Right lung (tissue), 10 donors: ENCODE measurements at places on chromosomes 16 and 17. TPM values are rescaled to one million over a fixed set of nuclear protein-coding genes. Genes with fewer than 3 reads are reported as not detected.

VWA3A gene
- 6.0 TPM for polyA plus RNA-seq

ABCA8 gene
- 142 TPM for polyA plus RNA-seq

CLEC18C gene
- polyA plus RNA-seq = 0.46 TPM

UBE2O gene
- 22.3 TPM for polyA plus RNA-seq

NATD1 gene
- polyA plus RNA-seq = 8.6 TPM

PIGL gene
- 31.9 TPM for polyA plus RNA-seq

ZNF821 gene
- 20.6 TPM for polyA plus RNA-seq

OR2C1 gene
- polyA plus RNA-seq = 0.44 TPM

PIMREG gene
- polyA plus RNA-seq = 67.1 TPM

EVI2B gene
- polyA plus RNA-seq = 3.6 TPM

- no peak for DNase-seq
These were observed 104.2 kb downstream of the ADCY9 start for GRCh38 chr16:4011940-4012629.

GRCh38 chr17:83046448-83047181 lies 32.8 kb upstream of the METRNL start:
- DNase-seq = no peak

DNA sequence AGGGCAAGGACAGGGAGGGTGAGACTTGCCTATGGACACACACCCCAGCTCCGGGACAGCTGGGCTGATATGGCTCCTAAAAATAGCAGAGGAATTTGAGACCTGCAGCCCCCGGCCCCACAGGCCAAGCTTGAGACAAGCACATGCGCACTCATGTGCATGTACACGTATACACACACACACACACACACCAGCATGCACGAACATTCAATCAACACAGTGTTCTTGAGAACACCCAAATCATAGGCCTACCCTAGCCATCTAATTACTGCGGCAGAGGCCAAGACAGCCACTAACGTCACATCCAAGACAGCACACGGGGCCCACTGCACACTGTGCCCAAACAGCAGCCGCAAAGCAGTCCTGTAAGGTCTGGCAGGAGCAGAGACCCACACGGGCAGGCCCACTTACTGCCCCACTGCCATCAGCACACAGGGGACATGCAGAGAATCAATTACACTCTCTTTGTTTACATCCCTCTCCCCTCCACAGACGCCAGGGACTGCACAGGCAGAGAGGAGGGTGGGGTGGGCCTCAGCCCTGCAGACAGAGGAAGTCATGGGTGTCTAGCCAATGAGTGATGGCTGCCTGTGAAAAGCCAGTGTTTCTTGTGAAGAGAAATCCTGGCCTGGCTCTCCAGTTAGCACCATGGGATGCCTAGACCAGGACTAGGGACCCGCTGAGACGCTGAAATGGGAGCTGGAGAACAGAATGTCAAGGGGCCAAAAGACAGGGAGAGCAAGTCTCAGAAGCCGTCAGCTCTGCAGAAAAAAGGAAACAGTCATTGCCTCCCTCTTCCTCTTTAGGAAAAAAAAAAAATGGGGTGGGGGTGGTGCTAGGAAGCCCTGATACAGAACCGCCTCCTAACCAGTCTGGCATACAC lies 39.3 kb downstream of the MYO18A start:
- peak; percentile 26 for DNase-seq

DNA sequence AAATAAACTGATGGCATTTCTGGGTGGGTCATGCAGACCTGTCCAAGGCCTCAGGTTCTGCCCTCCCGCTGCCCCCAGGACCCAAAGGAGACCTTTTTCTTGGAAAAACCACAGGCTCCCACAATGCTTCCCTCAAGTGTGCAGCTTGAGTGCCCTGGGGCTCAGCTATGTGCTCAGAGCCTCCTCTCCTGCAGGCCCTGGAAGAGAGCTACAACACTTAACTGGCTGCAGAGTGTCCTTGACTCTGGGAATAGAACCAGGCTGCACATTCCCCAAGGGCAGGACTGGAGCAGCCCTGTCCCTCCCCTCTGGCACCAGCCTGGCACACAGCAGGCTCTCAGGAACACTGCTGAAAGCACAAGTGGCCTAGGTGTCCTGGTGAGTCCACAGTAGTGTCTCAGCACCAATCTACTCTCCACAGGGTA lies 4.8 kb upstream of the SREBF1 start:
- DNase-seq = peak; percentile 62

DNA sequence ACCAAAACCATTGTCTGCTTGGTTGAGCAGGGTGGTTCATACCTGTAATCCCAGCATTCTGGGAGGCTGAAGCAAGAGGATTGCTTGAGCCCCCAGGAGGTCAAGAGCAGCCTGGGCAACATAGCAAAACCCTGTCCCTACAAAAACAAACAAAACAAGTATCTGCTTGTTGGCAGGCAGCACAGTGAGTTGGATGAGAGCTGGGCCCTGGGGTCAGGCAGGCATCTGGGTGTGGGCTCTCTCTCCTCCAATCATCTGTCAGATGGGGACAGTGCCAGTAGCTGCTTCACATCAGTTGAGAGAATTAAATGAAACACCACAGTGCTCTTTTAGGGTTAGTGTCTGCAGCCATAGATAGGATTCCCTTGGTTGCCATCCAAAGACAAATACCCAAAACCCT lies 5.8 kb downstream of the ARMC7 start:
- DNase-seq = no peak

DNA sequence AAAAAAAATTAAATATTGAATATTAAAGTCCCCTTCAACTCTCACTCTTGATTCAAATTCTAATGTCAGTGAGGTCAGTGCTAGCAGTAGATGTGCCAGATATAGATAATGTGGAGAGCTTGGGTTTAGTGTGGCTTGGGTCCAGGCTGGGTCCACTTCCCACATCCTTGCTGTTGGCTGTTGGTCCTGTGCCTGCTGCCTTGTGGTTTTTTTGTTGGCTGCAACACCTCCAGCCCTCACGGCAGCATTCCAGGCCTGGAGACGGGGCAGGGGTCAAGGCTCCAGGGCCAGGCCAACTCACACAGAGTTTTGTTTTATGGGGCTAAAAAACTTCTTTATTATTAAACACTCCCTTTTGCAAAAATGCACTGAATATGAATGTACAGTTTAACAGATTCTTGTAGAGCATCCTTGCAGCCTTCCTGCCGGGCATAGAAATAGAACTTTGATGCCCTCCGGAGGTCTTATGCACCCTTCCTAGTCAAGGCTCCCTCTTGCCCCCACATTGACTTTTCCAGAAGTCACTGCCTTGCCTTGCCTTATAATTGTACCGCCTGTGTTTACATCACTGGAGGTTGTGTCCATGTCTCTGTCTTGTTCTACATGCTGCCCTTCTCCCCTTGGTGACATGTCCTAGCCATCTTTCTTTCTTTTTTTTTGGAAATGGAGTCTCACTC lies 25.5 kb upstream of the MYO15B start:
- no peak for DNase-seq

- DNase-seq = no peak
These were observed 14.8 kb upstream of the KPNB1 start for GRCh38 chr17:47634870-47635269.

DNA sequence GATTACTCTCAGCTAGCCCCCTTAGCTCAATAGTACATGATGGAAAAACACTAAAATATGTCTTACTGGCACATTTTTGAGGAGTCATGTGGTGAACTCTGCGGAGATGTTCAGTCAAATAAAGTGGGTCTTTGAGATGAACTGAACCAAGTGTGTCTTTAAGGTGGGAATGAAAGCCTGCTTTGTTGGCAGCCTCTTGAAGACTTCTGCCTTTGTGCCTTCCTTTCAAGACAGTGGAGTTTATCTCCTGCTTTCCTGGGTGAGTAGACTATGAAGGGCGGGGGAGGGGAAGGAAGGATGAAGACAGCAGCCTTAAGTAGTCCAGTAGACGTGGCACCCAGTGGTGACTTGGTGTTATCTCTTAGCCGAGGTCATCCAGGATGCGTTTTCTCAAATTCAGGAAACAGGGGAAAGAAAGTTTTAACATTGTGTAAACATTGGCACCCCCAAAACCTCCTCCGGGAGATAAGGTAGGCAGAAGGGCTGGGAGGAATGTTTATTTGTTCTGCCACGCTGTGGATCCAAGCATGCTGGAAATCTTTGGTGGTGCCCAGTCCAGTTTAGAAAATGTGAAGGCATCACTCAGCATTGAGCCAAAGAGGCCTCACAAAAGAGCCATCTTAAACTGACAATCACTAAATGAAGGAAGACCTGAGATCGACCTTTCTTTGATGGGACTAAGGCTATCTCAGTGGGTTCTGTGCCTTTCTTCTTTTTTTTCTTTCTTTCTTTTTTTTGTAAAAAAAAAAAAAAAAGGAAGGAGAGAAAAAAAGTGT lies 220.6 kb downstream of the FTO start:
- no peak for DNase-seq

GRCh38 chr16:89517128-89517527 lies 8.9 kb downstream of the SPG7 start:
- no peak for DNase-seq

GRCh38 chr16:30005341-30006094 lies 5.3 kb downstream of the DOC2A start:
- DNase-seq = no peak

DNA sequence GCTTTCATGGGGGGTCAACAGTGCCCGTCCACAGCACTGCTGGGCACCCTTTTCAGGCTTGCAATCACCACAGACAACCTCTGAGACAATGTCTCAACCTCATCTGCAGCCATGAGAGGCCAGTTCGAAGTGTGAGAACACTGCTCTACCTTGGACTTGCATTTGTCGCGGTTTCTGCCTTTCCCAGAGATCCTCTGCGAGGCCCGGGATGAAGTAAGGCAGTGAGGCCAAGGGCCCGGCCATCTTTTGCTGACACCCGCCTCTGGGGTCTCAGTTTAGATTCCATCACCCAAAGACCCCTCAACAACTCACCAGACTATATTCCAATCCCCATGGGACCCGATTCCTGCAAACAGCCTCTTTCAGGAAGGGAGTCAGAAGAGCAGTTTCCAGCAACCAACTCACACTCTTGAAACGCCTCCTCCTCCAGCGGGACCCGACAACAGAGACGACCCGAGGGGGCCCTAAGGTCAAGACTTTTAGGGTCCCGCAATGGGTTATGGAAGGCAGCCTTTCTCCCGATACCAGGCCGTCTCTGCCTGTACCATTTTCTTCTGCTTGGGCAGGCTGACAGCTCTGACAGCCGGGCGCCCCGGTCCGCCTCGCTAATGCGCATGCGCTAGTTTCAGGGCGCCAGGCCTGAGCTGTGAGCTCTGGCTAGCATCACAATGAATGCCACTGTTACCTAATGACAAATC lies 576.0 kb downstream of the KCNJ18 start:
- DNase-seq = no peak

- DNase-seq = no peak
These were observed 75.1 kb downstream of the FOXL1 start for GRCh38 chr16:86653285-86654006.

DNA sequence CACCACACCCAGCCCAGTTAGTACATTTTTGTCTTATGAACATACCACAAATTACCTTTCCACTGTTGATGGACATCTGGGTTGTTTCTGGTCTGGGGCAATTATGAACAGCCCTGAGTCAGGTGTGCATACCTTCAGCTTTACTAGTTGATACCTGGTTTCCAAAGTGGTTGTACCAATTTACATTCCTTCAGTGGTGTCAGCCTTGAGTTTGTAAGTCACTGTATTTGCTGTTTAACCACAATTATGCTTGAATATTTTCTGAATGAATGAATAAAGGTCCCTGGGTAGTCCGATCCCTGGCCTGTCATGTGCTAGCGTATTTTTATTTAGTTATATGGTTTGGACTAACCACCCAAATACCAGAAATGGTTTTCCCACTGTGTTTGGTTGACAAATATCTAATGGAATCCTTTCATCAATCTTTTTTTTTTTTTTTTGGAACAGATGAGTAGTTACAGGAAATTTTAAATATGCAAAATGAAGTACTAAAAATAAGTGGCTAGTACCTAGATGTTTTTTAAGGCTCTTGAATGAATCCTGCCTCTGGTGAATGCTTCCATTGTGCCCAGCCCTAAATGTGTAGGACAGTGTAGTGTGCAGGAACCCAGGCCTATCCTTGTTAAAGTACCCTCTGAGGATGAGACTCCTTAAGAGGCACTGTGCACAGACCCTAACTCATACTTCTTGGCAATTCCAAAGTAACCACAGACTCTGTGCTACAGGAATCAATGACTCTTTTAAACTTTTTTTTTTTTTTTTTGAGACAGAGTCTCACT lies 3.7 kb downstream of the DUSP14 start:
- no peak for DNase-seq

DNA sequence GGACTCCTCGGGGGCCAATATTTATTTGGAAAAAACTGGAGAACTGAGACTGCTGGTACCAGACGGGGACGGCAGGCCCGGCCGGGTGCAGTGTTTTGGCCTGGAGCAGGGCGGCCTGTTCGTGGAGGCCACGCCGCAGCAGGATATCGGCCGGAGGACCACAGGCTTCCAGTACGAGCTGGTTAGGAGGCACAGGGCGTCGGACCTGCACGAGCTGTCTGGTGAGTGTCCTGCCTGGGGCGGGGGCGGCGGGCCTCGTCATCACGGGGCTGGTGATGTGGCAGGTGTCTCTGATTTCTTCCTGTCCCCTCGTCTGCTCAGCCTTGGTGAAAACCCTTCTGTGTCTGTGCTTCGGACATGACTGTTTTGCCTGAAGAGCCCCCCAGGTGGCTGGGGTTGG lies 5.7 kb downstream of the METRNL start:
- DNase-seq = no peak

GRCh38 chr16:84562174-84562815 lies 55.6 kb downstream of the COTL1 start:
- no peak for DNase-seq

DNA sequence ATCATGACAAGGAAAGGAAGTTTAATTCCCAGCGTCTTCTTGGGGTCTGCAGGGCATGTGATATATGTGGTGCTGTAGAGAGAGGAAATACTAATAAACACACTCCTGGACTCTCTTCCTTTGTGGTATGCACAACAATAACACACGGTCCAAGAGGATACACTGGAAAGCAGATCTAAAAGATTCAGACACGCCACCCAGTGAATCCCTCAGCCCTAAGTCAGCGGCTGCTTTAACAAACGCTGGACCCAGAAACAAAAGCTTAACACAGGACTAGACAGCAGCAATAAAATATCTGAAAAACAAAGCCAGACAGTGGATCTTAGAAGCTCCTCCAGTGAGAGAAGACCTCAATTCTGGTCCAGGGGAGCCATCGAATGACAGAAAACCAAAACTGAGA lies 13.1 kb downstream of the CFAP20 start:
- DNase-seq = no peak

DNA sequence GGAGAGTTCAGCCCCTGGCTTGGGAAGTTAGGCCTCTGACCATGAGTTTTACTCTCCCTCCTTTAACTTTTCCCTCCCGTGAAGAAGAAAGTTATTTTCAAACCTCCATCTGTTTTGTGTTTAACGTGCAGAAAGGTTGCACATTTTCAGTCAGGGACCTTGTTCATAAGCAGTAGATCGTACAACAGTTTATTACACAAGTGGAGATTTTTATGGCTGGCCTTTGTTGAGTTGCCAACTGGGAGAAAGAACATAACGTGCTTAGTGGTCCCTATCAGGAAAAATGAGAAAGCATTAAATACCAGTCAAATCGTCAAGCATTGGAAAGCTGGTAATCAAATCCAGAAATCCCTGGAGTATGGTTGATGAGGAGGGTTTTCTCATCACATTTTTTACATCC lies 117.9 kb upstream of the MYOCD start:
- DNase-seq = no peak
